Activated naive CD8-positive, alpha-beta T cell treated with anti-CD3 and anti-CD28 coated beads for 36 hours (primary cell): ENCODE measurements at places on chromosomes 7 and 10. TPM values are rescaled to one million over a fixed set of nuclear protein-coding genes. Genes with fewer than 3 reads are reported as not detected.

SGPL1 gene
- total RNA-seq, result 17.3 TPM

KNDC1 gene
- not detected for total RNA-seq

GCC1 gene
- 15.6 TPM for total RNA-seq

DNA sequence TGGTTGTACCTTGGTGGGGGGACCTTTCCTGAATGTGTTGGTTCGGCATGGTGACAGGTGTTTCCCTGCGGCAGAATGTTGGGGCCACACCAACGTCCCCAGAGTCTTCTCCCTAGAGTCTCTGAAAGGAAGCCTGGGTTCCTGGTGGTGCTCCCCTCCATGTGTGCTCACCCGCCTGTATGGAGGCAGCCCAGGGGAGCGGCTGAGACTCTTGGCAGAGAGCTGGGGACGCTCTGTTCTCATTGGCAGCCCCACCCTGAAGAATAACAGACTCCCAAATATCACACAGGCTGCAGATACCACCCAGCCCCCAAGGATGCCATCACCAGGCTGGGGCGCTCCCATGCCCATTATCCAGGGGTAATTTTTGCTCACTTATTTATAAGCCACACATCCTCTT, 34.8 kb downstream of the CHST12 start:
- DNase-seq, result no peak

DNA sequence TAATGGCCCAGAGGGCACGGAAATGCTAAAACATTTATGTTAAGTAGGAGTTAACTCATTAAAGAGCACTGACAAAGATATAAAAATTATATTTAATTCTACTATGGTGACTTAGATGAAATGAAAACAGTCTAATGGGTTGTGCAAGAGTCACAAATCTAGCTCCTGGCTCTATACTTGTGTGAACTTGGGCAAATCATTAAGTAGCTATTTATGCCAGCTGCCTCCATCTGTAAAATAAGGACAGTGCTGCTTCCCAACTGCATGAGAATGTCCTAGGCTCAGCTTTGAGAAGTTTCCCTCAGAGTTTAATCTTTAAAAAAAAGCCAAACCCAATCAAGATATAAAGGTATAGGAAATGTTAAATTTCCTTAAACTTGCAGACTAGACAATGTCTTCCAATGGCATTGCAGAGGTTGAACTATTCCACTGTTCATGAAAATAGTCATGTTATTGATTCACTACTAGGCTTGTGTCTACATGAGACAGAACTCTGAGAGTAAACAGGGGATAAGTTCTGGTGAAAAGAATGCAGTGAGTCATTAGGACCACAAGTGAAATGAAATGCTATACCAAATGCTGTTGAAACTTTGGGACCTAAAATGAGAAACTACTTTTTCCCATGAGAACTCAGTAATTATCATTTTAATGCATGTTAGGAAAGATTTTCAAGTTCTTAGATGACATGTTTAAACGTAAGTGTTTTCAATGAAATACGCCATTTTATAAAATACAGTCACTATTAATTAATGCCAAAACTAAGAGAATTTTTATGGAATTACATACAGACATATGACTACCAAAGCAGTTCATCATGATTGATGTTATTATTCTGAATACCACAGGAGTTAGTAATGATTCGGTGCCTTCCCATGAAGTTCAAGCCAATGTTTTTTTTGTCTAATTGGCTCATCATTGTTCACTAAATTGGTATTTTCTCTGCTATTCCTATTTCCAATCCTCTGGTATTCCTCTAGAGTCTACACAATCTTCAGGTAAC, 84.2 kb downstream of the CDK6 start:
- DNase-seq, result no peak
